ENCODE measurements at places on chromosomes 2 and 18.

GRCh38 chr18:31049189-31049588 is 6.6 kb upstream of the DSC3 start:
- DNase-seq = no peak

DNA sequence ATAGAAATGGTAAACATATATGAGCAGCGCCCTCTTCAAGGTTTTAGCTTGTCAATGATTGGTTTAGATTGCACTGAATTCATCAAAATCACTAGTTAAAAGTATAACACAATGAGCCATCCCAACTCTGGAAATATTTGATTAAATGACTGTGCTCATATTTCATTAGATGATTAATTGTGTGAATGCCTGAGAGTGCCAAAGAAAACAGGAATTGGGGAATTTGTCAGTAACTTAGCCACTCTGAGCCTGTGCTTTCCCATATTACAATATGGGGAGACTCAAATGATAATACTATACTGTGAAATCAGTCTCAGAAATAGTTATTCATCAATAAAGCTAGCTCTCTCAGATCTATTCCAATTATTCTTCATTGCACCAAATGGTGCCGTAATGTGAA is 2087.6 kb upstream of the CELF4 start:
- DNase-seq = no peak

- DNase-seq = no peak
Observed at GRCh38 chr2:118669654-118670053, 177.8 kb downstream of the EN1 start.

DNA sequence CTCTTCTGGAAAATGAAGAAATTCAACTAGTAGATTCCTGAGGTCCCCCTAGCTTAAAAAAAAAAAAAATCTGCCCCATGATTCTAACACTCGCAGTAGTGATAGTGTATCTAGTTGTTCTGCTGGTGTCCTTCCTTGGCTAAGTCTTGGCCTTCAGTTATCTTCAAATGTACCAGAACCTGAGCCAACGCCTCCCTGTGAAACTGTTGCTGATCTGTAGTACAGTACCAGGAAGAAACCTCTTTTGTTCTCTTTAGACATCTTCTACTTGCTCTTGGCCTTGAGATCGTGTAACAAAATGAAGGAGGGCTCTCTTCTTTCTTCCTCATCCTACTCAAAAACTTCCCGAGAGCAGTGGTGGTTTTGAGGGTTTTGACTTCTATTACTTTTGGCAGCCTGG is 31.0 kb downstream of the PLEK start:
- no peak for DNase-seq

Measured in GOT3 (cell line).